Activated naive CD4-positive, alpha-beta T cell treated with Interleukin-2 at 50 U/mL for 16 hours (primary cell): ENCODE measurements at places on chromosomes 7 and 10.
A peak's percentile ranks its signal among the peaks of the same experiment; 100 is the strongest.

DNA sequence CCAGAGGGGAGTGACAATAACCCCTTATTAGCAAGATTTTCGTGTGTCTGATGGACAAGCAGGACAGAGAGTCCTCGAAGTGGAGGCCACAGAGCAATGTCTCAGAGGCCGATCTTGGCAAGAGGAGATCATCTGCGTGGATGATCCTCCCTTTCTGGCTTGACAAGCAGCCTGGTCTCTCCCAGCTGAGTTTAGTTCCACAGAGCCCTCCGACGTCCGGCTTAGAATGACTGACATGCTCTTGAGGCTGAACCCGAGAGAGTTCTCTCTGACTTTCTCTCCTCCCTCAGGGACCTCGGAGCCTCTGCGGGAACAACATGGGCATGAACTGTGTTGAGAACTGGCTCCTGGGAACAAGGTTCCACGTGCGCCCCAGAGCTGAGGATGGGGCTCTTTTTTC, 180.7 kb upstream of the PFKP start:
- DNase-seq = no peak

DNA sequence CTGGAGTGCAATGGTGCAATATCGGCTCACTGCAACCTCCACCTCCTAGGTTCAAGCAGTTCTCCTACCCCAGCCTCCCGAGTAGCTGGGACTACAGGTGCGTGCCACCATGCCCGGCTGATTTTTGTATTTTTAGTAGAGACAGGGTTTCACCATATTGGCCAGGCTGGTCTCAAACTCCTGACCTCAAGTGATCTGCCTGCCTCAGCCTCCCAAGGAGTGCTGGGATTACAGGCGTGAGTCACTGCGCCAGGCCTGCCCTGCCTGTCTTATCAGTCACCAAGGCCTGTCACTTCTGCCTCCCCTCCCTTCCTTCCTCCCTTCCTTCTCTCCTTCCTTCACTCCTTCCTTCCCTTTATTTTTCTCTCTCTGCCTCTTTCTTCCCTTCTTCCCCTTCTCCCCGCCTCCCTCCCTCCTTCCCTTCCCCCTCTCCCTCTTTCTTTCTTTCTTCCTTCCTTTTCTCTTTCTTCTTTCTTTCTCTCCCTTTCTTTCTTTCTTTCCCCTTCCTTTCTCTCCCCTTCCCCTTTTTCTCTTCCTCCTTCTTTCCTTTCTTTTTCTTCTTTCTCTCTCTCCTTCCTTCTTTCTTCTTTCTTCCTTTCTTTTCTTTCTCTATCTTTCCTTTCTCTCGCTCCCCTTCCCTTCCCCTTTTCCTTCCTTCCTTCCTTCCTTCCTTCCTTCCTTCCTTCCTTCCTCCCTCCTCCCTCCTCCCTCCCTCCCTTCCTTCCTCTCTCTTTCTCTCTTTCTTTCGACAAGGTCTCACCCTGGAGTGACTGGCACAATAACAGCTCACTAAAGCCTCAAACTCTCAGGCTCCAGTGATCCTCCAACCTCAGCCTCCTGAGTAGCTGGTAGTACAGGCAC, 3.1 kb upstream of the ST7 start:
- no peak for DNase-seq

- no peak for DNase-seq
Measured at GRCh38 chr7:88121335-88121734, 98.5 kb downstream of the SRI start.

- no peak for DNase-seq
Measured at GRCh38 chr10:48505394-48506112, 99.3 kb downstream of the ARHGAP22 start.

- no peak for DNase-seq
Measured at GRCh38 chr7:157506268-157506667, 169.5 kb downstream of the DNAJB6 start.

DNA sequence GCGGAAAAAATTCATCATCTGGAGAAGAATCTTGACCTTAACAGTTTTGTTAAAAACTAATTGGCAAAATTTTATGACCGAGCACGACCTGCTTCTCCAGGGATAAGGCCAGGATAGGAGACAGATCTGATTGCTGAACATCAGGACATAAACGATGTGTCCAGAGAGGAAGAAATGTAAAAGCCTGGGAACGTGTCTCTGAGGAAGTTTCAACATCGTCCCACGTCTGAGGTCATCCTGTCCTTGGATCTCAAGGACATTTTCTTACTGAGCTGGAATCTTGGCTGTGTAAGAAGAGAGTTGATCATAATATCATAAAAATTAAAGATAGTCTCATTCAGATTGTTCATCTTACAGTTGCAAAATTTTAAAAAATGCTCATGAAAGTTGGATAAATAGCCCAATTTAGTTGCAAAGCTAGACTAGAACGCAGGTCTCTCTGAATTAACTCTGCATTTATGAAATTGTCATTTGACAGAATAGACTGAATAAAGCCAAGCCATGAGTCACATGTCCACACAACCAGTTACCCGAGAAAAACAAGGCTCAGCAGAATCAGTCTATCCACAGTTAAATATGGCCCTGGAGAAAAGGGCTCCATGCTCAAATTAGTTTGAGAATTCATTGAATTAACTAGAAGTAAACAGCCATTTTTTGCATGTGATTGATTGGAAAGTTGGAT, 120.0 kb upstream of the EGFR start:
- no peak for DNase-seq

DNA sequence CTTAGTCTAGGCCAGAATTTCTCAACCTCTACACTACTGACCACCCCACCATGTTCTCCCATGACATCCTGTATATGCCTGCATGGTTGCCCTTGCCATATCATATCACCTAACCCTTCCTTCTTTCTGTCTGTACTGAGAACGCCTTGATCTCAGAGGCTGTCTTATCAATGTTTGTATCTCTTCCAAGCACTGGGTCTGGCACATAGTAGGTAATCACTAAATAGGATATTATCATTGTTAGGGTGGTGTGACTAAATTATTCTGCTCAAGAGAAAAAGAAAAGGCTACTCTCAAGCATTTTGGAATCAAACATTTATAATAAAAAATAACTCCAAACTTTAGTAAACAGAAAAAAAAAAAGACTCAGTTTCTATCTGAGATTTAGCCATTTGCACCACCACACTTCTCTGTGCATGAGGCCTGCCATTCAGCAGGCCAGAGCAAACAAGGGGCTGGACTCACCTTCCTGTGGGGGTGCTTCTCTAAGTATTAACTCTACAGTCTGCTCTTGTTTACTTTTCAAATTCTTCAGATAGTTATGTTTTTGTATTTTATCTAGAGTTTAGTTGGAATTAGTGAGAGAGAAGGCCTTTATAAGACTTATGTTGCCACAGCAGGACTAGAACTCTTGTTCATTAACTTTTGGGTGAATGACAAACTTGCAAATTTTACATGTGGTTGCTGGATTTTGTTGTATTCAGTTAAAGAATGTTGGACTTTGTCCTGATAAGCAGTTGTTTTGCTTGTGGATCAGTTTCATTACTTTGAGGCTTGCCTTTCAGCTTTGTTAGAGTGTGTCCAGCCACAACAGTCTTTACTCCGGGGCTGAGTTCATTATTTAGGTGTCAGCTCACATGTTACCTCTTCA, 5.4 kb downstream of the AGBL3 start:
- no peak for DNase-seq

GRCh38 chr7:66957595-66958290, 36.7 kb downstream of the TMEM248 start:
- DNase-seq = no peak

DNA sequence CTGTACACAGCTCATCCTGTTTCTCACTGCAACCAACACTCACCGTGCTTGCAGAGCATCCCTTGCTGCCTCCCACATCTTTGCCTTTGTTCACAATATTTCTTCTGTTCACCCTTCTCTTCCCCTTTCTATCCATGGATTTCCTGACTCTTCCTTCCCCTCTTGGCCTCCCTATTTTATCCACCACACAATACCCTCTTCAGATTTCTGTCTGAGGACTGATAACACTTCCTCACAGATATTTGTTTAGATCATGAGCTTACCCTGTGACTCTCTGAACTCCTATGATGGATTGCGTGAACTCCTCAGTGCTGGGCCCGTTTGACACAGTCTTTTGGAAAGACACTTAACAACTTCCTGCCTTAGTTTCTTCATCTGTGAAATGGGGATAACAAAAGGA, 62.8 kb upstream of the GPR158 start:
- no peak for DNase-seq

DNA sequence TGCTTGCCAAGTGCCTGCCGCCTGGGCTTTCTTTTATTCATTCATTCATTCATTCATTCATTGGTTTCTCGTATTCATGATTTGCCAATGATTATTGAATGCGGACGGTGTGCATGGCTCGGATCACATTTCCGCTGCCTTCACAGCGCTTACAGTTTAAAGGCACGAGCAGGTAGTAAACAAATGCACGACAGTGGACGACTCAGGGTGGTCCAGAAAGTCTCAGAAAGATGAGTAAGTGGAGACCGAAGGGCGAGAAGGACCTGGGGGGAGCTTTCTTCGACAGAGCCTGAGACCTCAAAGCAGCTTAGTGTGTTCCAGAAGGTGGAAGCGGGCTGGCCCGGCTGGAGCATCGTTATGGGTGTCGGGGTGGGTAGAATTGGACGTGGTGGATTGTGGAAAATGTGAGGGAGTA, 506 bp downstream of the MCM10 start:
- DNase-seq = peak; percentile 2

DNA sequence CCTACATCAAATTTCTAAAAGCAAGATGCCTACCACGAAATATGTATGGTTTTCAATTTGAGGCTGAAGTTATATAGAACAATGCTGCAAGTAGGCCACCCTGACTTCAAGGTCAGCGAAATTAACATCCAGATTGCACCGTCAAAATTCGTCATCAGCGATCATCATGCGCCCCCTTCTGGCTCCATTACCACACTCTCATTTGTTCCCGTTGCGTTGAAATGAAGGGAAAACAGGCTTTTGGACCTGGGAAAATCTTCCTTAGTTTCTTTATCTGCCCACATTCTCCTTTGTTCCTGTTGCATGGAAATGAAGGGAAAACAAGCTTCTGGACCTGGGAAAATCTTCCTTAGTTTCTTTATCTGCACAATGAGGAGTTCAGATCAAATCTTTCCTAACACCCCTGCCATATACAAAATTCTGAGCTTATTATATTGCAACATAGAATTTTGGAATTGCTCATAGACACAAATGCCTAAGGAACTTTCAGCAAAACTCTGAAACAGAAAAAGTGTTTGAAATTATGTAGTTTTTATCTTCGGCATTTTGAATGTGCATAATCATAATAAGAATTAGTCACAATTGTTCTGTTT, 98.2 kb upstream of the PRKCQ start:
- peak; percentile 67 for DNase-seq

GRCh38 chr7:131781-132482, 60.4 kb upstream of the FAM20C start:
- DNase-seq = no peak

GRCh38 chr7:50981743-50982142, 199.0 kb upstream of the GRB10 start:
- no peak for DNase-seq

GRCh38 chr10:27550823-27551222, 46.7 kb downstream of the RAB18 start:
- no peak for DNase-seq

DNA sequence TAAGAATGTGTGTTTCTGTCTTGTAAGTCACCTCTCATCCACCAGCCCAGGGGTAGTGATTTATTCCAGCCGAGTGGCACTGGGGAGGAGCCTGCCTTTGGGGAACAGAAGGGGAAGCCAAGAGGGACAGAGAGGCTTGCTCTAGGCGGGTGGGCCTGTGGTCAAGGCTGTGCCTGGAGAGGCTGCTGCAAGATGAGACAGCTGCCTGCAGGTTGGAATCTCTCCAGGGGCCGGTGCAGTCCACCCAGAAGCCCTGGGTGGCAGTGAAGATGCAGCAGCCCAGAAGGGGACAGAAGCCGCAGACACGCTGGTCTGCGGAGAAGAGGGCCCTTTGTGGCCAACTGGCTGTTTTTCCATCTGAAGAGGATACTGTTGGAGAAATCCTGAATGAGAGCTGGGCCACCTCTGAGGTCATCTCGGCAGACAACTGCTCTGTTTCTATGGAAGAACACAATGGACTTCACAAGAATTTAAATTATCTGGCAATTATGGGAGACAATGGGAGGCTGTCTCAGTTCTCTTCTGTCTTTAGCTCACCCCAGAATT, 175.7 kb downstream of the GFRA1 start:
- no peak for DNase-seq

DNA sequence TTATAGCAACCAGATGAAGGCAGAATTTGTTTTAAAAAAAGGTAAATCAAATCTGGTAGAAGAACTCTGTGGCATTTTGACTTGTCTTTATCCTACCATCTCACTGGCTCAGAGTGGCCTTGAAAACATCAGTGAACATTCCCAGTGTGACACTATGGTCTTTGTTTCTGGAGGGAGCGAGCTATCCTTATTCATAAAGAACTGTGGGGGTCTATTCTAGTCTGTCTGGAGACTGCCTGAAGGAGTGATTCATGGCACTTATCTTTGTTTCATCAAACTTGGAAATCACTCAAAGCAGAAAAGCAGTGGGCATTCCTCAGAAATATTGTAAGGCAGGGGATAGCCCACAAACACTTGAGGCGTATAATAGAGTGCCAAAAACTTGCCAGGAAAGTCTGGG, 719.1 kb downstream of the PCDH15 start:
- no peak for DNase-seq
